ENCODE measurements at places on chromosomes 7 and 10.

DNA sequence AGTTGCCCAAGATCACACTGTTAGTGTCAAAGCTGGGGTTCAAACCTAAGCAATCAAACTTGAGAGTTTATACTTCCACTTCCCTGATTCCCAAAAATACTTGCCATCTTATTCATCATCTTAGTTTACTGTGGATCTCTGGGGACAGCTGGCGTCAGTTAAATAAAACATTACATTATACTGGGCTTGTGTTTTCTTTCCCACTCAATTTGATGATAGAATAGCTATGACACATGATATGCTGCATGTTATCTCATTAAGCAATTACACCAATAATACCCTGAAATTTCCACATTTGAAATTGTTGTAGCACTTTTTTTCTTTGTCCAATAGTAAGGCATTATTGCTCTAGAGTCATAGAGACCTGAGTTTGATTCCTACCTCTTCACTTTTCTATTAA, 62.9 kb upstream of the MXI1 start:
- no peak for DNase-seq

GRCh38 chr7:55827577-55827976, 35.0 kb downstream of the SEPTIN14 start:
- no peak for DNase-seq

DNA sequence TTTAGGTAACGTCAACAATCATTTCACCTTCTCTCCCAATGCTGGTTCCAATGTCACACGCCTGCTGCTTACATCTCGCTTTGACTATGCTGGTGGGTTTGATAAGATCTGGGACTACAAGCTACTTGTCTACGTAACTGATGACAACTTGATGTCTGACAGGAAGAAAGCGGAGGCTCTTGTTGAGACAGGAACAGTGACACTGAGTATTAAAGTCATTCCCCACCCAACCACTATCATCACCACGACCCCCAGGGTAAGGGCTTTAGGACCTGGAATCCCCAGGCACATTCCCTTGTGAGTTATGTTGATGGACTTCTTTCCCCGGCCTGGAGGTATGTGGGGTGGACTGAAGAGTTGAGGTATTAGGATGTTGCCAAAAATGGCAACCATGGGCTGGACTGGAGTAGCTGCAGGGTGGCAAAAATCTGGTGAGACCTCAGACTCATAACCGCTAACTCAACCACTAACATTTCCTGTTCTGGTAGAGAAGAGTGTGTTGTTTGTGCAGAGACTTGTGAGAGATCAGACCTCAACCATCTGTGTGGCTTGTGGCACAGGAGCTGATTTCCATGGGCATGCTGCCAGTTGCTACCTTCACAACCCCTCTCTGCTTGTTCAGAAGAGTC, 59.2 kb downstream of the CDHR3 start:
- DNase-seq, result no peak

DNA sequence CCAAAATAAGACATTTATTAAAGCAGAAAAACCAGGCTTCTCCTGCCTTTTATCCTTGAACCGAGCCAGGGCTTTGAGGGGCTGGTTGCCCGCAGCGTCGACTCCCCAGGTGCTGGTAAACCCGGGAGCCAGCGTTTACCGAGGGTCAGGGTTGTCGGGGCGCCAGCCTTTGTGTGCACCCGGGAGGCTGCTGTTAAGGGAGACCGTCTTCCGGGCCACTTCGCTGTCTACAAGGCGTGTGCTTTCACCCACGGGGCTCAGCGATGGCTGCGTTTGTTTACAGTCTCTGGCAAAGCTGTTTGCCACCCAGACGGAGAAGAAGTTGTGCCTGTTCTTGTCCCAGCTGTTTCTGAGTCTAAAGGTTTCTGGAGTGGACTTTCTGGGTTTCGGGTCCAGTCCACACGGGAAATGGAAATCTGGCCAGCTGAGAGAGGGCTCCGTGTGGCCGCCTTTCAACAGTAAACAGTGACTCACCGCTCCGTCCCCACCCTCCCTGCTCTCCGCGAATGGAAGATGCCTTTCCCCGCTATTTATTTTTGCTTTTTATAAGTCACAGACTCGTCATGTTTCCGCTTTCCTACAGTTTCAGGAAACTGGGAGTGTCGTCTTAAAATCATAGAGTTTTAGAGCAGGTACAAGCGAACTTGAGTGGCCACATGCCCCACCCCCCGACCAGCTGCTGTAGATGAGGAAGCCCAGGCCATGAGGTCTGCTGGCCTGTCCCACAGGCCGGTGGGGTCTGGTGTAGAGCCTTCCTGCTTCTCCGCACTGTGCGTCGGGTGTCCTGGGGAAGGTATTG, 2.2 kb downstream of the MAFK start:
- DNase-seq, result no peak

DNA sequence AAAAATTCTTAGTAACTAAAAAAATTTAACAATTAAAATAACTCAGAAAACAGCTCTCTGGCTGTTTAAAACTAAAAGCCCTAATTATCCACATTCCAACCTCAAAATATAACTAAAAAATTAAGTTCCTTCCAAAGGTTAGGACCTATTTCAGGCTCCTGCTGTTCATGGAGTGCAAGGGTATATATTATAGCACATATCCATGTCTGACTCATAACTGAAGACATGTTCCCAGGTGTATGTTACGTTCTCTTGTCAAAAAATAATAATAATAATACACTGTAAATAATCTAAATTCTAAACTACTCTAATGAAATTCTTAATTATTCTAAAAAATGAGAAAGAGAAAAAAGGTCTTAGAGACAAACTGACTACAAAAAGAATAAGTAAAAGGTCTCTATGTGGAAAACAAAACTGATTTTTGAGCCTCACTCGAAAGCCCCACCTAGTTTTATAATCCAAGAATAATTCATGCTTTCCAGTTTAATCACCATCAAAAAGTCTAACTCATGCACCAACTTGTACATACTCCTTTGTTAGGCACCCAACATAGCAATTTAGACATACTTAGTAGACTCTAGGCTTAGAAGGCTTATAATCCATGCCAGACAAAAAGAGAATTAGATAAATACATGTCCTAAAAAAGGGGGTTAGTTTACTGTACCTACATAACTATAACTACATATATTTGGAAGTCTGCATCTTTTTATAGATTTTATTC, 171.4 kb downstream of the KMT2E start:
- DNase-seq, result no peak

DNA sequence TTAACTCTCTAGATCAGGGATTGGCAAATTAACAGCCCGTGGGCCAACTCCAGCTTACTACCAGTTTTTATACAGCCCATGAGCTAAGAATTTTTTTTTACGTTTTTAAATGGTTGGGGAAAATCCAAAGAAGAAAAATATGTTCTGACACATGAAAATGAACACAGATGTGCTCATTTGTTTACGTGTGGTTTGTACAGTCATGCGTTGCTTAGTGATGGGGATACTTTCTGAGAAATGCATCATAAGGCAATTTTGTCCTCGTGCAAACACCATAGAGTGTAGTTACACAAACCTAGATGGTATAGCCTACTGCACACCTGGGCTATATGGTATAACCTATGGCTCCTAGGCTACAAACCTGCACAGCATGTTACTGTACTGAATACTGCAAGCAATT, 8.3 kb upstream of the SMKR1 start:
- DNase-seq, result no peak

- DNase-seq, result no peak
Observed at GRCh38 chr7:24504040-24504439, 69.2 kb upstream of the PALS2 start.

DNA sequence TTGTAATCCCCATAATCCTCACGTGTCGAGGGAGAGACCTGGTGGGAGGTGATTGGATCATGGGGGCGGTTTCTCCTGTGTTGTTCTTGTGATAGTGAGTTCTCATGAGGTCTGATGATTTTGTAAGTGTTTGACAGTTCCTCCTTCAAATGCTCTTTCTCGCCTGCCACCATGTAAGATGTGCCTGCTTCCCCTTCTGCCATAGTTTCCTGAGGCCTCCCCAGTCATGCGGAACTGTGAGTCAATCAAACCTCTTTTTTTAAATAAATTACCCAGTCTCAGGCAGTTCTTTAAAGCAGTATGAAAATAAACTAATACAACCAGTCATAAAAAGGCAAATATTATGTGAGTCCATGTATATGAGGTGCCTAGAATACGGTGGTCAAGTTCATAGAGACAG, 87.5 kb downstream of the FRMD4A start:
- no peak for DNase-seq

DNA sequence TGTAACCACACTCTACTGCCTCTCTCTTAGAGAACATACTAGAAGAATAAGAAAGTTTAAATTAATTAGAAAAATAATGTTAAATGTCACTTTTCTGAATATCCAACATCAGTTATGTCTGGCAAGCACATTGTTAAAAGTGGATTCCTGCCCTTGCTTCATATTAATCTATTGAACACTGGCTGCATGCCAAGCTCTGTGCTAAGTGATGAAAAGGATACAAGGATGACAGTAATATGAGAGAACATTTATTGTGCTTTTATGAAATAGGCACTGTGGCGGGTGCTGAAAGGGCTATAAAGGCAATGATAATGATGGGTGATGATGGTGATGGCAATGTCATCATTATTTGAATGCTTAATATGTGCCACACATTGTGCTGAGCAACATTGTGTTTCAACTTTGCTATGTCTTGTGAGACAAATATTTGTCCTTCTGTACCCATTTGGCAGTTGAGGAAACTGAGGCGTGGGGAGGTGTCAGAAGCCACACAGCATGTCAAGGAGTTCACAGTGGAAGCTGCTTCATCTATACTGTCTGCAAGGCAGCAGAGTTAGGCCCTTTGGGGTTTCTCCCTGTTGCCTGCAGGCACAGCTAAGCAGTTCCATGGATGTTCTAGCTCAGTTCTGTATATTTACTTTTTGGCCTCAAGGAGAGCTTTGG, 64.2 kb upstream of the RAPGEF5 start:
- DNase-seq, result no peak

DNA sequence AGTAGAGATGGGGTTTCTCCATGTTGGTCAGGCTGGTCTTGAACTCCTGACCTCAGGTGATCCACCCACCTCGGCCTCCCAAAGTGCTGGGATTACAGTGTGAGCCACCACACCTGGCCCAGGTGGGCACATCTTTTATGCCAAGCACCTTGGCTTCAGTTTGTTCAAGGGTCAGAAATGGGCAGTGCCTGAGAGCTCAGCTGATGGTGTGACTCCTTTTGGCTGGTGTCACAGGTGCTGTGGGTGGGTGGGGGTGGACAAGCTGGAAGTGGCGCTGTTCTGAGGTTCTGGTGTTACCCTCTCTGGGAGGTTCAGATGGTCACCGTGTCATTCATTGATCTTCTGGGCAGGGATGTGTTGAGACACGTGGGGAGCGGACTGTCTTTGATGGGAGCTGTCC, 11.5 kb downstream of the ADCY1 start:
- no peak for DNase-seq

GRCh38 chr10:100811752-100812750, 66.7 kb downstream of the PAX2 start:
- peak; percentile 6 for DNase-seq

GRCh38 chr7:8436965-8437364, 3.6 kb downstream of the NXPH1 start:
- DNase-seq, result no peak

- DNase-seq, result no peak
Observed at GRCh38 chr7:106015381-106016218, 52.5 kb downstream of the CDHR3 start.

DNA sequence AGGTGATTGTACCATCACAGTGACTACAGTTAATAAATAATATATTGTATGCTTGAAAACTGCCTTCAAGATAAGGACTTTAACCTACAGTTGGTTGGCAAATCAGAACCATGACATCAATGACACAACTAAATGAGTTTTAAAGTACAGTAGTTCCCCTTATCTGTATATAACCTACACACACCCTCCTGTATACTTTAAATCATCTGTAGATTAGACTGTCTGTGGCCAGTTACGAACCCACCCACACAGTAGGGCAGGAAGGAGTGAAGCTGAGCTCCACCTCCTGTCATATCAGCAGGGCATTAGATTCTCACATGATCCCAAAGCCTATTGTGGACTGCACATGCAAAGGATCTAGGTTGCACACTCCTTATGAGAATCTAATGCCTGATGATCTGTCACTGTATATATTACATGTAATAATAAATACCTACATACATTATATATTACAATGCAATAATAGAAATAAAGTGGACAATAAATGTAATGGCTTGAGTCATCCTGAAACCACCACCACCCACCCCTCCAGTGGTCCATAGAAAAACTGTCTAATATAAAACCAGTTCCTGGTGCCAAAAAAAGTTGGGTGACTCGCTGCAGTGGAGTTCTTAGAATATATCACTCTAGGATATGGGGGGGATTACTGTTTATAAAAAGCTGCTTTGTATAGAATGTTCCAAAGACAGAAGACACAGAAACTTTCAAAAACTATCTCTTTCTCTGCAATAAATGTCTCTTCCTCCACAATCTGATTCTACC, 5.6 kb downstream of the TPK1 start:
- no peak for DNase-seq

DNA sequence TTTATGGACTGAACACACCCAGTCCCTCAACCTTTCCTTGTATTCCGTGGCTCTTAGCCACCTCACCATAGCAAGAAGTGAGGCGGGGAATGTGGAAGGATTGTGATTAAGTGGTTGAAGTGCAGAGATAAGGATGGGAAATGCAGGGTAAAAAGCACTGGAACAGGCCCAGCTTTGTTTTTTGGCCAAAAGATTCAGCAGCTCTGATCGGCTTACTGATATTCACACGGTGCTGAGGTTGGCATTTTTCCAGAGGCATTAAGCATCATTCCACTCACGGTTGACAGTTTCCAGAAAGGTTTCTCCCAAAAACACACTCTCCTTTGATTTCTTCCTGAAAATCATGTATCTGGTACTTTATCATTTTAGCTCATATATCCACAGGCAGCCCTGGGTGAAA, 544.2 kb downstream of the CNTNAP2 start:
- no peak for DNase-seq

- no peak for DNase-seq
Observed at GRCh38 chr7:151468217-151469018, 28.5 kb upstream of the CRYGN start.

DNA sequence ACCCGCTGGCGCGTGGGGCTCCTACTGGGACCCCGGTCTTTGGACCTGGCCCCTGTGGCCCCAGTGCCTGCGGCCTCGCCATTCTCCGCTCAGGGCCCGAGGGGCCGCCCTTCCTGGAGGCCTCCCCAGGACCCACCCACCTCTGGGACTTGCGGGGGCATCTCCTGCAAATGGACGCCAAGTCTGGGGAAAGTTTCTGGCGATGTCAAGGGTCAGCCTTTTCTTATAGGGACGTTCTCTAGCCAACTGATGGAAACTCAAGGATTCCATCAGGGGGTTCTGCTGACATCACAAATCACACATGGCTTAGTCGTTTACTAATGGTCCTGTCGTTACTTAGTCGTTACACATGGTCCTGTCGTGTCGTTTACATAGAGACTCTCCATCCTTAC, 57.7 kb upstream of the RHOBTB1 start:
- DNase-seq, result no peak

DNA sequence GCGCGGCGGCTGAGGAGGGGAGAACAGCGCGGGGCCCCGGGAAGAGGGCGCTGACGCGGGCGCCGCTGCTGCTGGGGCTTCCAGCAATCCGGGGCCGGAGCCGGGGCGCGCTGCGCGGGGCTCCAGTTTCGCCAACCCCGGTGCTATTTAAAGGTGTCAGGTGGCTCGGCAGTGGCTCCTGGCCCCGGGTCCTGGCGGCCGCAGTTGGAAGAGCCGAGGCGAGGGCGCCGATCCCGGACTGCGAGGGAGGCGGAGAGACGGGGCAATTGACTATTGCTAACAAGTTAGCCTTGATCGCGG, 347 bp downstream of the LBX1 start:
- DNase-seq, result no peak

GRCh38 chr10:72906446-72906845, 12.9 kb downstream of the OIT3 start:
- DNase-seq, result no peak
